ENCODE measurements at places on chromosomes 6 and 20.

DNA sequence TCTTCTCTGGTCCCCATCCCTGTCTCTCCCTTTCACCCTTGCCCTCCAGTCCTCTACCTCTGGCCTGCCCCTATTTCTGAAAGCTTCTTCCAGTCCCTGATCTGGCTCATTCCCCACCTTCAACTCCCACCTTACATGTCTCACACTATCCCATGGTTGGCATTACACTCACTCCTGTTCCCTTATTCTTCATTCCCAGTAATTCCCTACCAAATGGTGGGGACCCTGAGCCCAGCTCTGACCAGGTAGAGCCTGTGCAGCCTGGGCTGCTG is 6.4 kb downstream of the TP53INP2 start:
- DNase-seq = no peak

DNA sequence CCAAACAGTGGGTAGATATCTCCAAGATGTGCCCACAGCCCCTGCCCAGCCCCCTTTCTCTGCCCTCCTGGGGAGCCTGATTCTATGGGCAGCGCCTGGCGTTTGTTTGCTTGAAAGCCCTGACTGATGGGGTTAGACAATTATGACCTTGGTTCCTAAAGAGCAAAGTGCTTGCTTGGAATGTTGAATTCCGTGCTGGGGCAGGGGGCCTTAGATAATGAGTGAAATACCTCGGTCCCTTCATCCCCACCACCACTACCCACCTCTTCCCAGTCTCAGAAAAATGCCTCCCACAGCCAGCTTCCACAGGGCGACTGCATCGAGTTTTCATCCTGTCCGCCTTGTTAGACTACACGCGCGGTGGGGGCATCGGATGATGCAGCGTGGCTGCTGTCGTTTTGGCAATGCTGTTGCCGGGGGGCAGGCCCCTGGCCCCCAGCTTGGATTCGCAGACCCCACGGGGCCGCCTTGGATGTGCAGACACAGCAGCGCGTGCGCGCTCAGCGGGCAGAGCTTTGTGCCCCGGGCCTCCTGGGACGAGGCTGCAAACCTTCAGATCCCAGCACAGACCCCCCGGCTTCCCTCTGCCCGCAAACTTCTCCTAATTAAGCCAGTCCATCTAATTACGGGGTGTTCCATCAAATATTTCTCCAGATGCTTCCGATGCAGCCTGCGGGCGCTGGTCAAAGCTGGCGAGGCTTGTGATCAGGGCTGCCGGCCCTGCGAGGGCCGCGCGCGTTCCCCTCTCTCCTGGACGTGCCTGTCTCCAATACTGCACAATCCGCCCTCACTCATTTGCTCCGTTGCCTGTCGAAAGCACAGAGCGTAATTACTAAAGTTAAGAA is 86.1 kb downstream of the LINC00237 start:
- no peak for DNase-seq

- no peak for DNase-seq
Measured at GRCh38 chr6:8578006-8578405, 142.7 kb upstream of the SLC35B3 start.

- no peak for DNase-seq
Measured at GRCh38 chr6:47579040-47579439, 101.5 kb downstream of the CD2AP start.

GRCh38 chr20:13786143-13786828 is 1.5 kb downstream of the NDUFAF5 start:
- no peak for DNase-seq

GRCh38 chr20:39532205-39532604 is 570.1 kb downstream of the DHX35 start:
- no peak for DNase-seq

GRCh38 chr6:26223228-26223627 is 136.0 kb downstream of the HFE start:
- peak; percentile 19 for DNase-seq

DNA sequence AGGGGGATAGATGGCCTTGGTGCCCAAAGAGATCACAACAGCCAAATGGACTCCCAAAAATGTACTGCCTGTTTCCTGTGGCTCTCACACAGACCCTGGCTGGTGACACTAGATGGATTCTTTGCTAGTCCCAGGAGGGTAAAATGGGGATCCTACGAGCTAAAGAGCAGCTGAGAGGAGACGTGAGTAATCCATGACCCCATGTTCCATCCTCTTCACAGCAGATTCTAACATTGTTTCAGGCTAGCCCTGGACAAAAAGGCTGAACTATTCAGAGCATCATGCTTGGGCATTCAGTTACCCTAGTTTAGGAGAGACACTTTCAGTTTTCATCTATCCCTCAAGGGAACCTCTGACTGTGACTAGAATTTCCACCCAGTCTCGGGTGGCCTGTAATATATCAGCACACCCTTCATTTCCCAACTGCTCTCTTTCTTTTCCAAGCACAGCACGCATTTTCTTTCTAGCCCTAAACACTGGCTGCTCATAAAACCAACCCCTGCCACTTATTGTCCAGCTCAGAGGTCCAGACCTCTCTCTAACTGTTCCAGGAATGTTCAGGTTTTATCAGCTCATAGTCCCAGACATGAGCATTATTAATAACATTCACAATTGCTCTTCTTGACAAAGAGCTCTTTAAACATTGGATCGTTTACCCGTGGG is 48.5 kb downstream of the SLC22A1 start:
- no peak for DNase-seq

DNA sequence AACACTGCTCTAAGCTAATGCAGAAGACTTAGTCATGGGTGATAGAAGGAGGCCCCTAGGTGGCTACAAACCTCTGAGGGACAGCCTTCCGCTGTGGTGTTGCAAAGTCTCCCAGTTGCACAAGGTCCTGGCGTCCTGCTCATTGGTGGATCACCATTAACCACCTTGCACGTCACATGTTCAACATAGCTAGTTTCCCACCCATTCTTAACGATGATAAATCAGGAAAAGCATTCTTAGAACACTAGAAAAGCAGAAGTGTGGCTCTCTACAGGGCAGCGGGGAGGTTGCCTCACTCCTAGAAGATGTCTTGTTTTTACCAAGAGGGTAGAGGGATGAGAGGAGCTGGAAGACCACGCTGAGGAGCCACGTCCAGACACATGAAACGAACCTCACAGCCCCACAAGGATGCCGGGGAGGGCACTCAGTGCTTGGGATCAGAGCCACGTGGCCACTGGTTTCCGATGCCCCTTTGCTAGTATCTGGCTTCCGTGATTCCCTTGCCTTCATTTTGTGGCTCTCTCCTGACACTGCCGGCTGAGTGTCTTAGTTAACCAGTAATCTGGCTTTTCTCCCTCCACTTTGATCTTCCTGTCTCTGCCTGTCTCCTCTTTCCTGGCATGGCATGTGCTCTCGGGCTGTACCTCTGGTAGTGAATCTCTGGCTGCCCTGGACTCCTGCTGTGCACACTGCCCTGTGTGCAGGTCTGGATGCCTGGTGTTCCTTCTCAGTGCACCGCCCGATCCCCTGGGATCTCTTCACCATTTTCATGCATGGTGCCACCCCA is 91.4 kb upstream of the NEDD9 start:
- no peak for DNase-seq

DNA sequence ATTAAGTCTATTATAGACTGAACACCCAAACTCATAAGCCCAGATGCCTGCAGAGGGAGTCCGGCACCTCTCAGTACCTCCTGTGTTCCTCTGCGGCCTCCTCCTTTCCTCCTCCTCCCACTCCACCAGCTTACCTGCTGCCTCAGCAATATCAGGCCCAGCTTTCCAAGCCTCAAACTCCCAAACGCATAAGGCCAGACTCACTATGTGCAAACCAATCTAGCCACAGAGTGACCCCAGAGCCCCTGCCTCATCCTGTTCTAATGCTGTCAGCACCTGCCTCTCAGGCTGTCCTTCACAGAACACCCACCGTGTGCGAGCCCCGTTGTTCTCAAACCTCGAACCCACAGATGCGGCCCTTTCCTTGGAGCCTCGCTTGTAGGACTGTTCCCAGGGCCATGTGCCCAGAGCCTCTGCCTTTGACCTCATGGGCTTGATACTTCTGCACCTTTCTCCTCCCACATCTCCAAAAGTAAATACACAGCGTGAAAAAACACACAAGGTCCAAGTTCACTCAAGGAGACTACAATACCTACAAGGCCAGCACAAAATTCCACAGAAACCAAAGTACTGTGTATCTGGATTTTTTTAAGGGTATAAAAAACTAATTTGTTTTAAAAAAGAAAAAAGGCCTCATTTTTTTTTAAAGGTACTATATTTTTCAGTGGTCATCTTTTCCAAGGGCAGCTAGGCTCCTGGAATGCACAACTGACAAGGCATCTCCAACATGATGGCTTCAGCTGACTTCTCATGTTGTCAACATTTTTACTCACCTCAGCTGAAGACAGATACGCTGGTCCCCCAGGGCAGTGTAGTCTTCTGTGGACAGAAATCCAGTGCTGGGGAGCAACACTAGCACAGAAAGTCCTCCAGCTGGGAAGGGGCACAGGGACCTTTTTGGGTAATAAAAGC is 52.3 kb downstream of the ABHD12 start:
- no peak for DNase-seq

All from CD4-positive, alpha-beta T cell (primary cell).